Bladder microvascular endothelial cell (primary cell): ENCODE measurements at places on chromosomes 13 and 19. TPM values are rescaled to one million over a fixed set of nuclear protein-coding genes. Genes with fewer than 3 reads are reported as not detected.

The CEACAM8 gene
- total RNA-seq = not detected in 2 replicates

The GRAMD1A gene
- 24.9 and 52.8 TPM in 2 replicates for total RNA-seq

The ACER1 gene
- total RNA-seq = not detected in 2 replicates

The PCDH17 gene
- total RNA-seq = 1.3 and 5.8 TPM in 2 replicates

The SIAH3 gene
- not detected in 2 replicates for total RNA-seq

The C13orf42 gene
- not detected in 2 replicates for total RNA-seq

The KLK15 gene
- total RNA-seq = not detected in 2 replicates

The VN1R4 gene
- total RNA-seq = not detected in 2 replicates

The TEX26 gene
- total RNA-seq = not detected in 2 replicates

The SBSN gene
- total RNA-seq = not detected in 2 replicates

The PNMA8B gene
- total RNA-seq = 0.16 and 0.19 TPM in 2 replicates

The CCL25 gene
- not detected in 2 replicates for total RNA-seq

The SMIM44 gene
- total RNA-seq = not detected in 2 replicates
